ENCODE measurements at places on chromosomes 1 and 21.

- ATAC-seq, result no peak
These were observed 915.2 kb downstream of the TTLL7 start for GRCh38 chr1:83083589-83084224.

DNA sequence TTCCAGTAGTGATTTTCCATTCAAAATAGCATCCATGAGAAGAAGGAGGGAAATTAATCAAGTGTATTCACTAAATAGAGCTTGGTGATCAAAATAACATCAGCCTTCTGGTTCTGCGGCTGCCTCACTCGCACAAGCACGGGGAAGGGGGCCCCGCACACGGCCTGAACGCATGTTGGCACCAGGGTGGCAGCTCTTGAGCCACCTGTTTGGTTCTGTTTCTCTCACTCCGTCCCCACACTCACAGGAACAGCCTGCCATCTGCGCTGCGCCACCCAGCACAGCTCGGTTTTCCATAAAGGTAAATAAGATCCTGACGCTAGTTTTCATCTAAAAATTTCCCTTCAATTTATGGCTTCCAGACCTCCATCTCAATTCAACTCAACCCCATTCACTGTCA is 49.4 kb downstream of the TIAM1 start:
- ATAC-seq, result no peak

DNA sequence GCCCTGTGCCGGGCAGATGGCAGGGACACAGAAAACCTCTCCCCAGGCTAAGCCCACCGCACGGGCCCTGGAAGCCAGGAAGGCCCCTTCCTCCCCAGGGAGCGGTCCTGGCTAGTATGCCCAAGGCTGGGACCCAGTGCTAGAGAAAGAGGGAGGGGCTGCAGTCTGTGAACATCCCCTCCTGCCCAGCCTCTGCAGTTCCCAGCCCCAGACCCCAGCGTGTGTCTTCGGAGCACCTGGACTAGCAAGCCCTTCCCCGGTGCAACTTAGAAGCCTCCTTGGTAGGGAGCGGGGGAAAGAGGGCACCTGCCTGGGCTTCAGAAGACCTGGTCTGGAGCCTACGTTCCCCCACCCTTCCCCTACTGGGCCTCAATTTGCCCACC is 2.1 kb downstream of the PLEKHG5 start:
- ATAC-seq, result no peak

DNA sequence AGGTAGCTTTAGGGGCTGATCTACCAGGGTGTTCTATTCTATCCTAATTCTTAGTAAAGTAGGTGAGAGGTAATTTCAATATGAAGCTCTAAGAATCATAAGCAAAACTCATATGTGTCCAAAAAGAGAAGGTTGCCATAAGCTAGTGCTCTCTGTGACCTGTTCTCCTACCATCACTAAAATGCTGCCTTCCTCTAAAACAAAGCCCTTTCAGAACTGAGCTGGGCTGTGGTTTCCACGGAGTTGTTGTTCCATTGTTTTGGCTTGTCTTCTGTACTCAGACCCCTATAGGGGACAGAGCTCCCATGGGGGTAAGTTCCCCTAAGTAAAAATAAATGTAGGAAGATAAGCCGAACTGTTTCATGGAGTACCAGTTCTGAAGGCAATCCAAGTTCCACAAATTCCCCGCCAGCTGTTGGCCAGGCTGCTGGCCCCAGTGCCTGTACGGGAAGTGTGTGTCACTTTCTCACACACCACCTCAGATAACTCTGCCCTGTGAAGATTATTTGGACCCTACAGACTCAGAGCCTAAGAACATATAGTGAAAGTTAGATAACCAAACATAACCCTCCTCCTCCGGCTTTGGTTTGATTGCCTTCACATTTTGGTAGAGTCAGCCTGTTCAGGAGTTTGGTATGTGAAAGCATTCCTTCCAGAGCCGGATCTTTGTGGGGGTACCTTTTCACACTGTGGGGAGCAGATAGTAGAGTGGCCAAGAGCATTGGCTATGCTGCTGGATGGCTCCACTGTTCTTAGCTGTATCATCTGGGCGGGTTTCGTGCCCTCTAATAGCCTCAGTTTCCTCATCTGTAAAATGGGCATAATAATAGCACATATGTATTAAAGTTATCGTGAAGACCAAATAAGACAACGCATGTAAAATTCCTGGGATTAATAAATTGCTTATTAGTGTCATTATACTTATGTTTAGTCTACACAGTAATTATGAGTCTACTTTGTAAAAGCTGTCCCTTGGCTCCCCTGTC is 10.8 kb downstream of the DPT start:
- ATAC-seq, result no peak

DNA sequence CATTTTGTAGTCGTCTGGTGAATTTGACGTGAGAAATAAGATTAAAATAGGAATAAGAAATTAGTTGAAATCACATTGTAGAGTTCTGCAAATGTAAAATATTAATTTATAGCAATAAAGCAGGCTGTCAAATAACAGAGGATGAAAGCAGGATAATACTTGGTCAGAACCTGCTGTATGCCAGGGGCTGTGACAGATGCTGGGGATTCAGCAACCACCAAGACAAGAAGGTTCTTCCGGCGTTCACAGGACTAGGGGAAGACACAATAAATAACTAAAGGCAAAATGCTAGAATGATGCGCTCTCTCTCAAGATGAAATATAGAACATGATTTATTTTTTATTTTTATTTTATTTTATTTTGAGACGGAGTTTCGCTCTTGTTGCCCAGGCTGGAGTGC is 6.8 kb upstream of the PARK7 start:
- ATAC-seq, result no peak

- ATAC-seq, result peak; percentile 59
These were observed 746 bp downstream of the MACF1 start for GRCh38 chr1:39205102-39205780.

DNA sequence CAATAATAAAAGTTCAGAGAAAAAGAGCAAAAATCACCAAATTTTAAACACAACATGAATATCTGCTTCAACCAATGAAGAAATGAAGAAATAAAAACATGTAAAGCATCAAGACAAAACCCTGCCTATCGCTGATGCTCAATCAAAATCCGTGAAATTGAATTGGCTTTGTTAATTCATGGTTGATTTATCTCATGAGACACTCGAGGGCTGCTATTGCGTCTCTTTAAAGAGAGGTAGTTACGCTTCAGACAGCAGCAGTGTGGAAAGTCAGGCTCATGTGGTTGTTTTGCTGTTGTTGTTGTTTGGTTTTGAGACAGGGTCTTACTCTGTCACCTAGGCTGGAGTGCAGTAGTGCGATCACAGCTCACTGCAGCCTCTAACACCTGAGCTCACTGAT is 65.5 kb upstream of the RGS7 start:
- ATAC-seq, result no peak

DNA sequence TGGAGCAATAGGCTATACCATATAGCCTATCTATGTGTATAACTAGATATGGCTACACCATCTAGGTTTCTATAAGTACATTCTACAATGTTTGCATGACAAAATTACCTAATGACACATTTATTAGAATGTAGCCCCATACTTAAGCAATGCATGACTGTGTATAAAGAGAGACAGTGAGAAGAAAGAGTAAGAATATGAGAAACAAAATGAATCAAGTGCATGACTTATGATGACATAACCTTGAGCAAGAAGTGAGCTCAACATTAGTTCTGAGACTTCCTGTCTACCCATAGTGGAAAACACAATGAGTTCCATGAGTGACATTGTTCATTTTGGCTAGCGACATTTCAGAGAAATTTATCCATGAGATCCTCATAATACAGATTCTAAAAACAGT is 10.1 kb downstream of the SLC44A5 start:
- no peak for ATAC-seq

GRCh38 chr1:226754097-226754496 is 15.0 kb upstream of the ITPKB start:
- ATAC-seq, result no peak

DNA sequence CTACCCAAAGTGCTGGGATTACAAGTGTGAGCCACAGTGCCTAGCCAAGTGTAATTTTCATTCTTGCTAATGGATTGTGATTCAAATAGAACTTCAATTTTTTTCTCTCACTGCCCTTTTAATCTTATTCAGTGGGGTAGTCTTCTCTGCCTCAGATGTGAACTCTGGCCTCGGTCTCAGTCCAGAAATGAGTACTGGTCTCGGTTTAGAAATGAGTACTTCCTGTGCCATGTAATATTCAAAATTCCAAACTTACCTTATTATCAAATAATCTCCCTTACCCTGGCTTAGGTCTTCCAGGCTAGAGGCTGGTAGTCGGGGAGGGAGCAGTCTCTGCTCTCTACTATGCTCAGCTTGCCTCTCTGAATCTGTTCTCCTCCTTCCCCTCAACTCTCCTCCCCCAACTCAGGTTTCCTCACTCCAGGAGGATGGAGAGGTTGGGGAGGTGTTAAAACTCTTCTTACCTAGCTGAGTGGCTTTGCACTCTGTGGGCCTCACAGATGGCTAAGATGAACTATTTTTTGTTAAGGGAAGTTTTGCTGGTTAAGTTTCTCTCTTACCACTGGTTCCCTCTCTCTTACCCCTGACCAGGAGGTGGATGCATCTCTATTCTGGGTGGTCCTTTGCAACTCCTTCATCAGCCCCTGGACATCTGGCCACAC is 4.8 kb upstream of the SLAMF9 start:
- ATAC-seq, result no peak

GRCh38 chr1:12524266-12524665 is 93.7 kb downstream of the DHRS3 start:
- ATAC-seq, result no peak

DNA sequence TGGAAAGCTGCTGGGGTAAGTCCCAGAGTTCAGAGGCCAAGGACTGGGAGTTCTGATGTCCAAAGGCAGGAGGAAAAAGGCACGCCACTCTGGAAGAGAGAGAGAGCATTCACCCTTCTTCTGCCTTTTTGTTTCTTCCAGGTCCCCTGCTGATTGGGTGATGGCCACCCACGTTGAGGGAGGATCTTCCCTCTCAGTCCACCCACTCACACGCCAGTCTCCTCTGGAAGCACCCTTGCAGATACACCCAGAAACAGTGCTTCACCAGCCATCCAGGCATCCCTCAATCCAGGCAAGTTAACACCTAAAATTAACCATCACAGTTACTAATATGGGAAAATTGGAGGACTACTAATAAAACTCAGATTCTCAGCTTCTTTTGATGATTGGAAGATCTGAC is 66.1 kb upstream of the PARP1 start:
- no peak for ATAC-seq

DNA sequence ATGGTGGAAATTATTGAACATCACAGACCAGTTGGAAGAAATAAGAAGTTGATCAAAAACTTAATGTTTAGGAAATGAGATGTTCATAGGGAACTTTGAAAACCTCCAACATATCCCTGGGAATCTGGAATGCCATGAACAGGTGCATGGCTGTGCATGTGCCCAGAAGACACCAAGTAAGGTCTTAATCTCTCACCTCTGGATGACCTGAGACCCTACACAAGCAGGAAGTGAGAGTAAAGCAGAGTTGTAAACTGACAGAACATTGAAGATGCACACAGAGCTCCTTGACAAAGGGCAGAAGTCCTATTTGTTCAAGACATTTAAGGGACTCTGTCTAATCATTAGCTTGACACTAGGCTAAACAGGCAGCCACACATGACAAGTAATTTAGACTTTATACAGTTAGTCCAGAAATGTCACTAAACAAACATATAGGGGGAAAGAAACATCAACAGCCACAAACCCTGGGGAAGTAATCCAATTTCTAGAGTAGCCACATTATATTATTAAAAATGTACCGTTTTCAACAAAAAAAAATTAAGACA is 34.5 kb downstream of the KLHDC7A start:
- ATAC-seq, result no peak

GRCh38 chr1:180170546-180171151 is 16.0 kb downstream of the QSOX1 start:
- ATAC-seq, result no peak

Data from SK-N-SH treated with all-trans-retinoic acid at 6 μM for 48 hours (cell line).